H54 (cell line): ENCODE measurements at places on chromosomes 6 and 20.

GRCh38 chr6:142406131-142406530 is 104.3 kb downstream of the ADGRG6 start:
- no peak for DNase-seq

GRCh38 chr6:149951096-149951495 is 9.3 kb downstream of the ULBP2 start:
- DNase-seq = no peak

- DNase-seq = no peak
Measured at GRCh38 chr20:24855848-24856247, 93.2 kb upstream of the CST7 start.

- DNase-seq = no peak
Measured at GRCh38 chr6:155530219-155530834, 74.7 kb upstream of the NOX3 start.

GRCh38 chr6:24481449-24481848 is 7.9 kb downstream of the GPLD1 start:
- no peak for DNase-seq

DNA sequence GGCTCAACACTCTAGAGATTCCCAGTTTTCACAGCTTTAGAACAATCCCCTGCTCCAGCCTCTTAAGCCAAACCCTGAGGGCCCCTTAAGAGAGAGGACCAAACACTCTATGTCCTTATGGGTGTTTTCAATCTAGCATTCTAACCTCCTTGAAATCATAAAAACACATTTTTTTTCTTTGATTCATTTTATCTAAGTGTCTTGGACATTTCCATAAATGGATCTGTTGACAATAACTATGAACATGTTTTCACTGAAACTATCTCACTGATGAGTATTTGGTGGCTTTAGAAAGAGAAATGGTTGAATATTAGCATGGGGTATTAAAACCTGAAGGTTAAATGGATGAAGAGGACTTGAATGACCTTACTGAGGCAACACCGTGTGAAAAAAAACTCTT is 27.6 kb upstream of the PDE7B start:
- no peak for DNase-seq

- DNase-seq = no peak
Measured at GRCh38 chr6:134341999-134342567, 24.2 kb upstream of the SGK1 start.

DNA sequence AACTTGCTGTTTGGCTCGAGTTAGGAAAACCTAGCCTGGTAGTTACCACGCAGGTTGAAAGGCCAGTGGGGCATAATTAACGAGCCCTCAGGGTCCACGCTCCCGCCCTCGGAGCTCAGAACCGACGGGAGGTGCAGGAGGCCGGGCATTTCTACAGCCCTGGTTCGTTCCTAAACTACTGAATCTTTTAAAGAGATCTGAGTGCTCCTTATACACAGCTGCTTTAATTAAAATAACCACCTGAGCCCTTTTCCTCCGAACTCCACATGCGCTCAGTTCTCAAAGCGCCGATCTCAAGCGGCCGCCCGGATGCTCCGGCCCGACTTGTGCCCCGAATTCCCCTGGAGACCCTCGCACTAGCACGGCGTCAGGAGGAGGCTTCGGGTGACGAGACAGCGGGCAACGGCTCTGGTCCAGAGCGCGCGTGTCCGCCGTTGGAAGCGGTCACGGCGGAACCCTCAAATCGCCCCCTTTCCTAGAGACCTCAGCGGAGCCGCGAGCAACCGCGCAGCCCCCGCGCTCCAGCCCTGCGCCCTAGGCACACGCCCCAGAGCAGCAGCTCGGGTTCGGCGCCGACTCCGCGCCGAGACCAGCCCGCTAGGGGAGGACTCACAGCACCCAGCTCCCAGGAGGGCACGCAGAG is 397 bp downstream of the WDR27 start:
- no peak for DNase-seq

DNA sequence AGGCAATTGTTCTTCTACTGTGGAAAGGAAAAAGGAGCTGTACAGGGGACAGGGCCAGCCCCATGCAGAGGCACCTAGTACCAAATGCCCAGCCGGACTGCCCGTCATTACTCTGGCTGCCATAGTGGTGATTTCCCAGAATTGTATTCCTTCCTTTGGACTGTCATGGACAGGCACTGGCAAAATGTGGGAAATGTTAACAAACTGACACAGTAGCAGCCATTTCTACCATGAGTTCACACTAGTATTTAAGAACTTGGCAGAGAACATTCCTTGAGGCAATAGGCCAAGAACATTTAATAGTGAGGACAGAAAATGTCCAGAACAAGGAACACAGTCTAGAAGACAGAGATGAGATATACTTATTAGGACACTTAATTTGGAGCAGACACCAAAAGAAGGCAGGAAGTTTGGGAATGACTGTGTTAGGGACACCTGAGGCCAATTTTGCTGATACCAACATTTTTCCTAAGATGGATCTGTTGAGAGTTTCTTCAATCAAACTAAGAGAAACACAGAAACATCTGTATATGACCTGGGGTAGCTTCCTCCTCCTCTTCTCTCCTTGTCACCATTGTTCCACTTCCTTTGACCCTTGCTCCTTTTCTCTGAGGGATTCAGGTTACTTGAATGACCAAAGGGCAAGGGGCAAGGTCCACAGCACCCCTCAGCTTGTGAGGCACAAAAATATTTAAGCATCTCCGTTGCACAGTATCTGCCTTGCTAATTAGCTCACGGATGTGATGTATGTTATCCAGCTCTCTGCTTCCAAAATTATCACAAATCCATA is 14.9 kb downstream of the ADTRP start:
- no peak for DNase-seq

DNA sequence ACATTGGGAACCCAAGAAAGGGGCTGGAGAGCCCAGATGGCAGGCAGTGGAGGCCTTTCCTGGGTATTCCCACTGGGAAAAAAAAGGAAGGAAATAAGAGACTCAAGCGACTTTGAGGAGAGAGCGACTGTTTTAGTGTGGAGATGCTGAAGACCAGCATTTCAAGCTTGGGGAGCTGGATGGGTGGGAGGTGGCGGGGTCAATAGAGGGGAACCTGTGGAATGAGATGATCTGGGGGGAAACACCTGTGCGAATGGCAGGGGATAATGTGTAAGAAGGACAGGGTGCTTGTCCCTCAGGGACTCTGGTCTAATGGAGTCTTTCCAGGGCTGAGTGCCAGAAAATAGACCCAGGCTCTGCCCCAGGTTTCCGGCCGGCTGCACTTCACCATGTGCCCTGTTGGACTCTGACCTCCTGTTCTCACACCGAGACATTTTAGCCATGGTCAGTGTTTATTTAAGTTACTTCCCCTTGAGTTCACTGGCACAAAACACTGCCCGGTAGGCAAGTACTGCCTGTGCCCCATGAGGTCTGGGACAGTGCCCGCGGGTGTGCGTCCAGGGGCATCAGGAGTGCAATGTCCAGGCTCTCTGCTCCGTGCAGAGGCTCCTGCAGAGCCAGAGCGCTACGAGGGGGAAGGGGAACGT is 50.4 kb upstream of the NKX2-2 start:
- no peak for DNase-seq

DNA sequence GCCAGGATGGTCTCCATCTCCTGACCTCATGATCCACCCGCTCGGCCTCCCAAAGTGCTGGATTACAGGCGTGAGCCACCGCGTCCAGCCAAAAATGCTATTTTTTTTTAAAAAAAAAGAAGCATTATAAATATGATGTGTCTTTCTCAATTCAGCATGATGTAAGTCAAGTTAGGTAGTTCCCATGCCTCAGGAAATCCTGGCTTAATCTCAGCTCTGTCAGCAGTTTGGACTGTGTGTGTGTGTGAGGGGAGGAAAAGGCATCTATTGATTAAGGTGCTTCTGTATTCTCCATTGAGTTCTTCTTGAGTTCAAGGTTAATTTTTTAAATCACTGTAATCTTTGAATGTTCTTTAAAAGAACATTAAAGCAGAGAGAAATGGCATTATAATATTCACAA is 51.5 kb downstream of the GMDS start:
- DNase-seq = no peak
